GM13976 (cell line): ENCODE measurements at places on chromosomes 2 and 18.

GRCh38 chr2:84931384-84931821 is 25.9 kb downstream of the TMSB10 start:
- peak; percentile 51 for DNase-seq

GRCh38 chr18:23071285-23071684 is 64.0 kb upstream of the CABLES1 start:
- peak; percentile 79 for DNase-seq

GRCh38 chr2:100936070-100936741 is 65.9 kb upstream of the RPL31 start:
- DNase-seq, result no peak

GRCh38 chr2:75592030-75592429 is 31.3 kb upstream of the EVA1A start:
- DNase-seq, result no peak

DNA sequence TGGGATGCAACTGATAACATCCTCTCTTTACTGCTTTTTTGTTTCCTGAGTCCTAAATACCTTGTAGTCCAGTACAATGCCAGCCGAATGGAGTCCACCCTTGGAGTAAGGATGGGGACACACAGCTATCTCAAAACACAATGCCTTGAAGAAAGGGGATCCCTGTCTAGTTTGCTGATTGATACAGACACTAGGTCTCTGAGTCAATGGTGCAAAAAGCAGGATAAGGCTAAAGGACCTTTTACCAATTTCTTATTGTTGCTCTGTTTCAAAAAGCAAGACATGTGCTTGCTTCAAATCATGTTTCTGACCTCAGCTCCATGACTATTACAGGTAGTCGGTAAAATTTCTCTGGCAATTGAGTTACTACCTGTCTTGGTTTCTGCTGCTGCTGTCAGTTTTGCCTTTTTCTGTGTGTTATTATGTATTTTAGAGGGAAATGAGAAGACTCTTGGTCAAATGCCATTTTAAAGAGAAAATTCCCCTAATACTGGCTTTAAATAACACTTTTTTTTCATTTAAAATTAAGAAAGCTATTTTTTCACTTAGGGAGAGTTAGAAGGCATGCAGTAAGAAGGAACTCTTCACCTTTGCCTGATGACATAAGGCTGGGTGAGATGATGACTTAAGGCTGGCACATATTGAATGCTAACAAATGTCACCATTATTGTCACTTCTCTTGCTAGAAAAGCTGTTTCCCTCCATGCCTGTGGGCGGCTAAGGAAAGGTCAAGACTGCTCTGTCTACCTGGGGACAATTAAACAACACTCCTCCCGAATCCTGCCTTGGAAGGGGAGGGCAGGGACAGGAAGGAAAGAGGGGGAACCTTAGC is 4.9 kb upstream of the FIGLA start:
- DNase-seq, result no peak

- DNase-seq, result no peak
These were observed 32.4 kb downstream of the IRS1 start for GRCh38 chr2:226767056-226767813.

- DNase-seq, result no peak
These were observed 2.2 kb downstream of the TGIF1 start for GRCh38 chr18:3451989-3452749.

GRCh38 chr18:79857082-79857671 is 59.4 kb downstream of the KCNG2 start:
- DNase-seq, result no peak

GRCh38 chr2:10071595-10071994 is 8.6 kb downstream of the CYS1 start:
- no peak for DNase-seq

DNA sequence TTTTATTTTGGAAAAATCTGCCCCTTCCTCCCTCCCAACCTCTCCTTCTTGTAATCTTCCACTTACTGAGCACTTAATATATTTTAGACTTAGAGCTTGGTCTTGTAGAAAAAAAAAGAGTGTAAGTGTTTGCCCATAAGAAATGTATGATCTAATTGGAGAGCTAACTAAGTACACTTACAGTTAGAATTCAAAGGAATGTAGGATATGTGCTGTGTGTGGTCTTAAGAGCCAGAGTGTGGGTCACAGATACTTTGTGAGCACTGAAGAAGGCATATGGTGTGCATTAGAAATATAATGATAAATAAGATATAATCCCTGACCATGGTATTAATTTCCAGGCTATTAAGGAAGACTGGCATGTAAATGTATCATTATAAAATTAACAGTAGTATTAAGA is 91.8 kb upstream of the ZNF521 start:
- no peak for DNase-seq

DNA sequence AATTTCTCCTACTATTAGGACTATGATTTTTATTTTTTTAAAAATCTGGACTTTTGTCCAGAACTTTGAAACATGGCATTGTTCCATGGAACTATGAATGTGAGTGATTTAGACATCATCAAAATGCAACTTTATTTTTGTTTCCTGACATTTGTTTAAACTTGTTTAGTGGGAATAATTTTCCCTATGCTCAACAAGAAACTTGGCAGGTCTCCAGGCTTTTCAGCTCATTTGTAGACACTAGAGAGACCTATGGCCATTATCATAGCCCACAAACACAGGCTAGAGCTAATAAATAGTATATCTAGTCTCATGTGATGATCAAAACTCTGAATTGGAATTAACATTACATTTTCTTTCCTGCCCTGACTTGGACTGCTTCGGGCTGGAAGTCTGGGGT is 145.1 kb upstream of the CELF4 start:
- no peak for DNase-seq
